ENCODE measurements at places on chromosomes 3 and 15. TPM values are rescaled to one million over a fixed set of nuclear protein-coding genes. Genes with fewer than 3 reads are reported as not detected.

DNA sequence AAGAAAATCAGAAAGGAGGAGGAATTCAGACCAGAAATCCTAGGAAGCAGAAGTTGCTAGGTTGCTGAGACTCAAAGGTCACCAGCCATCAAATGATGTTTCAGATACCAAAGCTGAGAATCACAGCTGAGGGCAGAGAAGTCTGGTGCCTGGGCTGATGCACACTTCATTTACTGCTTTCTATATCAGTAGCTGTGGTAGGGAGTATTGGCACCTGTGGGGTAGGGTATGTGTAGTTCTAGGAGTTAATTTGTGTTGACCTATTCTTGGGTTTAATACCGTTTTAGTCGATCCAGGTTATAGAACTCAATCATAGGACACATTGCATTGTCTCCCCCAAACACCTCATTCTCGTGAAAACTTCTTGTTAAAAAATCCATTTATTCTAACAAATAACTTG lies 529.6 kb downstream of the AGBL1 start:
- DNase-seq: no peak

DNA sequence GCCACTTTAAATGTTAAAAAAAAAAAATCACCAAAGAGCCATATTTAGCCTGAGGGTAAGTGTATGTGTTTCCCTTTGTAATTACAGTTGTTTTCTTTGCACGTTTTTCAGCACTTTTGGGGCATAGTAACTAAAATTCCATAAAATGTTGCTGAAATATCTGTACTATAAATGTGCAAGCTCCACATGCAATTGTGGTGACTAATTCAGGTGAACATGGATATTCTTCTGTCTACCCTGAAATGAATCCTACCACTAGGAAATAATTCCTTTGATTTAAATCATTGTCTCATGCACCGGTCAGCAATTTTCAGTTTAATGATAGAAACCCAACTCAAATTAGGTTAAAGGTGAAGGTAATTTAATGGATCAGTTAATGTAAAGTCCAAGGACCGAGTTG lies 13.1 kb upstream of the TFG start:
- no peak for DNase-seq

- no peak for DNase-seq
Measured at GRCh38 chr3:130946882-130947281, 53.0 kb downstream of the ATP2C1 start.

Gene SAXO2
- polyA plus RNA-seq: 2.7 TPM

Data from stomach (tissue), 19 donors.